ENCODE measurements at places on chromosomes 5 and 9.
A peak's percentile ranks its signal among the peaks of the same experiment; 100 is the strongest.

- DNase-seq: no peak
Observed at GRCh38 chr5:167029488-167029887, 1262.0 kb upstream of the WWC1 start.

- no peak for DNase-seq
Observed at GRCh38 chr5:117191251-117191650, 616.6 kb upstream of the SEMA6A start.

DNA sequence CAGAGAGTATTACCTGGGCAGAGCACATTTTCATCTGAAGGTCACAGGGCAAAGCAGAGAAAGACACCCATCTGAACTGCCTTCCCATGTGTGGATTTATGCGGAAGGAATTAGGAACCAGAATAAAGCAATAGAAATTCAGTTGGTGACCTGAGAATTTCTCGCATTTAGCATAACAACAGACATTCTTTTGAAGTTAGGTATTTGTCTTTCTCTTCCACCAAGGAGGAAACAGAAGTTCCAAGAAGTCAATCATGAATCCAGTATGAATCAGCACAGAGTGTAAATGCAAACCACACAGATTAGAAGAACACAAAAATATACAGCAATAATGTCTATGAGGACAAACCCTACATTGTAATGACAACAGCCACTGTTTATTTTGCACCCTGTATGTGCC lies 515.2 kb upstream of the BRINP1 start:
- DNase-seq: no peak

DNA sequence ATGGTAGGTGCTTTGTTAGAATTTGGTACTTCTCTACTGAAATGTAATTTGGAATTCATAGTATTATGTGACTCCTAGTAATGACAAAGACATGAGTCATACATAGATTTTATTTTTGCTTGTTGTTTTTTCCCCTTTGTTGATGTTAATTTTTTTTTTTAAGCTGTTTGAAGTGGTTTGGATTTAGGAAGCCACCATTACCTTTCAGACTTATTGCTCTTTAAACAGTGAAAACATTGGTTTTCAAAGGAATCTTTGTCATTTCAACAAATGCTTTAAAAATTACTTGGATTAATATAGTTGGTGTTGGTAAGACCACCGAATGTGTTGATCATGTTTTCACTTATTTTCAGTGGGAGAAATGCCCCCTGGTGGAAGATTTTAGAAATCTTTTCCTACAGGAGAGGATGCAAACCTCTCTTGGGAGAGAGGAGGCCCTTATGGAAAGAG lies 170.1 kb upstream of the PITX1 start:
- no peak for DNase-seq

DNA sequence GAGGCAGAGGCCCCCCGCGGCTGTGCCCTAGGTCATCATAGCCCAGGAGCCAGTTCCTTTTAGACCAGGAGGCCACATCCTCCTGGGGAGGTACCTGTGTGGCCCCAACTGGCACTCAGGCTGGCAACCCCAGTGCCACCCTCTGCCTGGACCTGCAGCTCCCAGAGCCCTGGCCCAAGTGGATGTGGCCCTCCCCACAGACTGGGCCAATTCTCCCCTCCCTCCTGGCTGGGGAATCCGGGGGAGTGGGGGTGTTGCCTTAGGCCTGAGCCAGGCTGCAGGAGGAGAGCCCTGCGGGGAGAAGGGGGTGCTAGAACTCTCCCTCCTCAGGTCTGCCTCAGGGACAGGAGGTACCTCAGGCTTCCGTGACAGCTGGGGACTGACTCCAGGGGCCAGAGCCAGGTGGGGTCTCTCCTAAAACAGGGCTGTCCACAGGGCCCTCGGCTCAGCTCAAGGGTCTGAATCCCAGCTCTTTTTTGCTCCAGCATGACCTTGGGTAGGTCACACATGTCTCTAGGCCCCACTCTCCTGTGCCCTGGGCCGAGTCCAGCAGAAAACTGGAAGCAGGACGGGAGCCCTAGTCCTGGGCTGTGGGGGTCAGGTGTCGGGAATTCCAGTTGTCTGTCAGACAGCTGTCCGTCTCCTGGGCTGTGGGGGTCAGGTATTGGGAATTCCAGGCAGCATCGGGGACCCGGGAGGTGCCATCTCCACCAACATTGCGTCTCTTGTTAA lies 9.6 kb downstream of the DNLZ start:
- no peak for DNase-seq

- no peak for DNase-seq
Observed at GRCh38 chr5:66517351-66517750, 78.8 kb upstream of the MAST4 start.

DNA sequence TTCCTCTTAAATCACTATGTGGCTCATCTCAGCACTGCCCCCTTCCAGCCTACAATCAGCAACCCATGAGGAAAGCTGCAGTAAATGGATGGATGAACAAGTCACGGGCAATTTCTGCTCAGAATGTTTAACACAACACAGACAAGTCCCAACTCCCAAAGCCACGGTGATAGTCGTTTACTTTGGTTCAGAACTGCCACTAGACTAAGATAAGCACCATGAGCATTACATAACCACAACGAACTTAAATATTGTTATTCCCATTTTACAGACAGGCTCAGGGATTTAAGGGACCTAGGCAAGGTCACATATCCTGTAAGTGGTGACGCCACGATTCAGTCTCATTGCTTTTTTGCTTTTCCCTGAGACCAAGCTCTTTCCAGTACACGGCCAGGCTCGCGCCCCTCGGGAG lies 2.0 kb upstream of the SMIM27 start:
- no peak for DNase-seq

DNA sequence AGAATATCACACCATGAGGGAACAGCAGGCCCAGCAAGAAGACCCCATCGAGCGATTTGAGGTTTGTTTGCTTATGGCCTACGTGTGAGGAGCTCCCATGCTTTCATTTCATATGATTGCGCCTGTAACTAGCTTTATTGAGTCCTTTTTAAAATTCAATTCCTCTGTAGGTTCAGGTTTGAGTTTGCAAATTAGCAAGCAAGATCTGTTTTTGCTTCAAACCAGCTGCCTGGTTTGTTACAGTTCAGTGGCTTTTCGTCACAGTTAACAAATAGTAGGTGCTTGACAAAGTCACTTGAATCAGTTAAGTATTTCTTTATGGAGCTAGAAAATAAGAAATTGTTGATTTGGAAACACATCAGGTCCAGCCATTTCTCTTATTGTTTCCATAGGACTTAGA lies 56.3 kb downstream of the GPR21 start:
- no peak for DNase-seq

GRCh38 chr9:8552732-8553131 lies 753.2 kb upstream of the DMAC1 start:
- no peak for DNase-seq

- DNase-seq: no peak
Observed at GRCh38 chr9:27527702-27528075, 1.9 kb downstream of the MOB3B start.

GRCh38 chr5:138943599-138944173 lies 68.6 kb upstream of the LRRTM2 start:
- DNase-seq: no peak

GRCh38 chr5:116063950-116064349 lies 20.9 kb upstream of the COMMD10 start:
- DNase-seq: no peak

- DNase-seq: peak; percentile 63
Observed at GRCh38 chr9:63817622-63818518, 1467.1 kb downstream of the FOXD4L5 start.

- no peak for DNase-seq
Observed at GRCh38 chr9:91034976-91035824, 233.6 kb downstream of the SYK start.

DNA sequence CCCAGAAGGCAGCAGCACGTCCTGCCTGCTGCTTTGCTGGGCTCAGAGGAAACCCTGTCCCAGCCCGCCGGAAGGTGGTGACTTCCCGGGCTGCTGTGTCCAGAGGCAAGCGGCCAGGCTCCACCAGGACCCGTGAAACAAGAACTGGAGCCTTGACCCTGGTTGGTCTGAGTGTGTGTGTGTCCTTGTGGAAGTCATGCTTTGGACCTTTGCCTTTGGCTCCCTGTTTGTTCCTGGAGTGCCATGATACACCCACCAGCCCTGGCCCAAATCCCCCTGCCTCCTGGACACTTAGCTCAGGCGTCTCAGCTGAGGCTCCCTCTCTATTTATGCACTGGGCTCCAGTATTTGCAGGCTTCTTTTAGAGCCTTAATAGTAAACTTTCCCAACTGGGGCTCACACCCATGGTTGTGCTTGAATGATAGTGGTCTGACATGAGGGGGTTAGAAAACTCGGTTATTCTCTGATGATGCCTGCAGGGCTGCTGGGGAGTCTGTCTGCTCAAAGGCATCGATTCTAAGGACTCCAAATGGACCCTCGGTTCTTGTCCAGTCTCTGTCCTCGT lies 72.2 kb downstream of the C9orf50 start:
- no peak for DNase-seq

- no peak for DNase-seq
Observed at GRCh38 chr9:117093891-117094844, 320.7 kb downstream of the ASTN2 start.

DNA sequence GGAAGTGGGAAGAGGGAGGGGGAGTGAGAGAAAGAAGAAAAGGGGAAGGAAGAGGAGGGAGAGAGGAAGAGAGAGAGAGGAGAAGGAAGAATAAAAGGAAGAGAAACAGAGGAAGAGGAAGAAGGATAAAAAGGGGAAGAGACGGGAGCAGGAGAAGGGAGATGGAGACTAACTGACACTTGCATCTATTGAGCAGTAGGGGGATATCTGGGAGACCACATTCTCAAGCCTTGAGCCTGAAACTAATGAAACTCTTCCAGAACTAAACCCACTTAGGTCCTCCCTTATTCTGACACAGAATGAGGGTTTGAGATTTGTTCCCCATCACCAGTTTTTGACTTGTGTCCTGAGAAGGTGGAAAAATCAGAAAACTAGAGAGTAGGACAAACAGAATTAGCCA lies 533.3 kb downstream of the CDH12 start:
- no peak for DNase-seq

GRCh38 chr5:111134087-111134486 lies 41.9 kb downstream of the WDR36 start:
- no peak for DNase-seq

DNA sequence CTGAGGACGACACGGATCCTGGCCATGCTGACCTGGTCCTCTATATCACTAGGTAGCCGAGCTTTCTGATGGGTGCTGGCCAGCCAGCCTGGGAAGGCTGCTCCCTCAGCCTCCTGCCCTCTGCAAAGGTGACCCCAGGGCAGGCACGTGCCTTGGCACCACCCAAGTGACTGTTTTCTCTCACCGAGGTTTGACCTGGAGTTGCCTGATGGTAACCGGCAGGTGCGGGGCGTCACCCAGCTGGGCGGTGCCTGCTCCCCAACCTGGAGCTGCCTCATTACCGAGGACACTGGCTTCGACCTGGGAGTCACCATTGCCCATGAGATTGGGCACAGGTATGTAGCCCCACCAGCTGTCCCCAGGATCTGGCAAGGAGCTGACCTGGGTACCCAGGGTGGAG lies 3.8 kb downstream of the ADAMTS13 start:
- DNase-seq: no peak

DNA sequence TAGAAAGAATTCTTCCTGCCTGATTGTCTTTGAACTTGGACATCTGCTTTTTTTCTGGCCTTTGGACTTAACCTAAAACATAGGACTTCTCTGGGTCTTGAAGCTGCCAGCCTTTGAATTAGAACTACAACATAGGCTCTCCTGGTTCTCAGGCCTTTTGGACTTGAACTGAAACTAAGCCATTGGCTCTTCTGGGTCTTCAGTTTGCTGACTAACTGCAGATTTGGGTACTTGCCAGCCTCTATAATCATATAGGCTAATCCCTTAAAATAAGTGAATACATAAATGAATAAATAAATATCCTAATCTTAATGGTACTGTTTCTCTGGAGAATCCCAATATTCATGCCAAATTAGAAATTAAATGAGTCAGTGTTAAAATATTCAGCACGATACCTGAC lies 473.4 kb upstream of the PAPPA start:
- no peak for DNase-seq

- no peak for DNase-seq
Observed at GRCh38 chr5:93299681-93300308, 281.2 kb downstream of the NR2F1-AS1 start.

DNA sequence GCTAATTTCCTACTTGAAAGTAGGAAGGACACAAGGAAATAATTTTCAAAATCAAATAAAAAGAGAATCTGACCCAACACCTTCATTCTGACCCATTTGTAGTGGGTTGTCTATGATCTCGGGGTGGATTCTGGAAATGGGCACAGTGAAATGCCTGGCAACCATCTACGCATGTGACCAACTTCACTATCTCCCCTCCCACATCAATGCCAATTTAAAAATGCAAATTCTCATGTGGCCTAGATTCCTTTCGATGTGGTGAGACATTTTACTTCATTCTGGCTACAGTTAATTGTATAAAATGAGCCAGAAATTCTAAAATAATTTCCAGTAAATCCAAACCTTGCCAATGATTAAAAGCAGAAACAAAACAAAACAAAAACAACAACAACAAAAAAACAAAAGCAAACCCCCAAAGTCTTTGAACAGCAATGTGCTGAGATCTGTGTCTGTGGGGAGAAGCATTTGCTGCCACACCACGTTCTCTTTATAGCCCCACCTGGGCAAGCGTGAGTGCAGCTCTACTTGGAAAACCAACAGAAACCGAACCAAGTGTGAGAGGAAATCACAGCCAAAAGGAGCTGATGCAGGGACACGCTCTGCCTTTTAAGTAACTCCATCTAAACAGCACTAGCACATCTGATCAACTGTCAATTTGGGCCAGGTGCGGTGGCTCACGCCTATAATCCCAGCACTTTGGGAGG lies 59.0 kb downstream of the USP20 start:
- DNase-seq: no peak

DNA sequence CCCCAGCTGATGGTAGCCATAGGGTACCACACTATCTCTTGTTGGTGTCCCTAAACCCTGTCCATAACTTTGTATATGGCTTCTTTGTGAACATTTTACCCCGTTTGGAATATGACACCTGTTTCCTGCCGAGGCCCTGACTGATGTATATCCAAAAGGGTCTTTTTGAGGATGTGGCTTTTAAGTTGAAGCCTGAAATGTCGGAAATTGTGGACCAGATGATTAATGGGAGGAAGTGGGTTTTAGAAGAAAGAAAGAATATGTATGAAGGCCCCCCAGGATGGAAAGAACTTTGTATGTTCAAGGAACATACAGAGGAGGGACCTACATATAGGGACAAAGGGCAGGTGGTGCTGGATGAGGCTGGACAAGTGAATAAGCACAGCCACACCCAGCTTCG lies 16.7 kb upstream of the TNFSF8 start:
- DNase-seq: no peak

DNA sequence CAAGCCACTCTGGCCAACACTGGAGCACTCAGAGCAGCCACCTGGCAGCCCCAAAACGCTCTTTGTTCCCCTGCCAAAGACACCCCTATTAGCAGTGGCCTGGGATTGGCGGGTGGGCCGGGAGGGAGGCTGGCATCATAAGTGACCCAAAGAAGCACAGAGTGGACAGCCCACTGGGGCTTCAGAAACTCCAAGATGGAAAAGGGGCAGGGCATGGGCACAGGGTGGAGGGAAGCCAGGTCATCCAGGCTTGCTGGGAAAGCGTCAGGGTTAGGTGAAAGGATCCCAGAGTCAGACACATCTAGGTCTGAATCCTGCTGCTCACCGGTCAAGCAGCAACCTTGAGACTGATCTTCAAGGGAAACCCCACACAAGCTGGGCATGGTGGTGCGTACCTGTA lies 14.8 kb downstream of the EEIG1 start:
- DNase-seq: no peak

All from stimulated activated CD4-positive, alpha-beta T cell treated with anti-CD3 and anti-CD28 coated beads, Interleukin-2, amount 100 ng/mL, for 48 hours (primary cell).